Lower lobe of right lung (tissue), 2 donors: ENCODE measurements at places on chromosomes 5 and 9. TPM values are rescaled to one million over a fixed set of nuclear protein-coding genes. Genes with fewer than 3 reads are reported as not detected.

DNA sequence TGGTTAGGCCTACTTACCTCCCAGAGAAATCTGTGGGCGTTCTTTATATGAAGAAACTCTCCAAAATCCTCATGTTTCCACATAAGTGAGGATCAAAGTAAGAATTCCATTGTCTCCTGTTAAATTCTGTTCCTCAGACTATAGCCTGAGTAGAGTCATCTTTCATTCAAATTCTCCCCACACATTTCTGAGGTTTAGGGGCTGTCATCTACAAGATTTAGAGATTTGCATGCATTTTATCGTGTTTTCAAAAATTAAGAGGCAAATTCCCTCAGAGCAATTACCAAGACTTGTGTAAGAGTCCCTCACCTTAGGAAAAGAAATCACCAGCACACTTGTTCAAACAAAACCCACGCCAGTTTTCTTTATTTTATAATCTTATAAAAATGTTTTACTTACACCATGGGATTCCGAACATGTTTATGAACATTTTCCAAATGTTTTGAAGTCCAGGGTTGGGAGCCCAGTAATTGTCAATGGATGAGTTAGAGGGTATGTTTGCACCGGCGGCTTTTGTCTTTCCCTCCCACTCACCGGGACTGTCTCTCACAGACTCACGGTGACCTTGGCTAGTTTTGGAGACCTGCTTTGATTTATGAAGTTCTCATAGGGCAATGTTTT is 367.6 kb downstream of the ENC1 start:
- no peak for DNase-seq

DNA sequence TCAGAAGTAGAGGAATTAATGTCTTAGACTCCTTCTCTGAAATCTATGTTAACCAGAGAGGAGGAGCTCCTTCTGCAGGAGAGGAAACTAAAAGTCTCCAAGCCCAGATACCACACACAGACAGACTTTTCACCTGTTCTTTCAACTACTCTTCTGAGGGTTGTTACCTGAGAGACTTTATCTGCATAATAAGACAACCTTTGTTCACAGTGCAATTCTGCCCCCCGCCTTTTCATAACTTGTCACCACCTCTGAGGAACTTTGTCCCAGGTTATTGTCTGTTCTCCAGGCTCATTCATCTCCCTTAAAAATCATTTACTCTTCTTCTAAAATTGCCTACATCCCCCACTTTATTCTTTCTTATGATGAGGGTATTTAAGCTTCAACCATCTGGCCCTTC is 9.4 kb upstream of the GALNT10 start:
- DNase-seq: no peak

DNA sequence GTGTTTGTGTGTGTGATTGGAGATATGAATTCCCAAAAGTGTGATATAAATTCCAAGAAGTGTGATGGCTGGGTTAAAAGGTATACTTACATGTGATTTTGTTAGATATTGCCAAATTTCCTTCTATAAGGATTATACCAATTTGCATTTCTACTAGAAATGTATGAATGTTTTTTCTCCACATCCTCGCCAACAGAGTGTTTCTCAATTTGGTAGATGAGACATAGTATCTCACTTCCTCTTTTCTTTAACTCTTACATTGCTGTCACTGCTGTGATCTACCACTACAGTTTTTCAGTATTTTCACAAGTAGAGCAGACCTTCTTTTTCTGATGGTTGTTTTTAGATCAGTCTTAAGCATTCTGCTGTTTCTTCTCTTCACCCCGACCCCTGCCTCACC is 111.3 kb downstream of the FER start:
- no peak for DNase-seq

The GABRA1 gene
- not detected for total RNA-seq

- DNase-seq: no peak
Observed at GRCh38 chr9:133342069-133342406, 5.9 kb downstream of the MED22 start.

DNA sequence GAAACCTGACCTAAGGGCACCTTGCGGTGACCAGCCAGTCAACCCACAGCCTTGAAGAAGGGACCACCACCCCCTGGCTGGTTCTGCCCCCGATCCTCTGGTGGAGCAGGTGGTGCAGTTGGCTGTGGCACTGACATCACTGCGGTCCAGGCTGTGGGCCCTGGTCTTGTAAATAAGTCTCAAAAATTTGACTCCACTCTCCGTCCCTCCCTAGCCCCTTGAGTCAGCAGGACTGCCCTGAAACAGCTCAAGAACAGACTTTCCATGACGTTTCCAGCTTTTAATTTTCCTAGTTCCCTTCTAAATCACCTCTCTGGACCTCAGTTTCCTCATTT is 134.8 kb upstream of the BOD1 start:
- no peak for DNase-seq

The TRIP13 gene
- total RNA-seq: 1.0 TPM

The TAF11L5 gene
- not detected for total RNA-seq

The TMEM171 gene
- total RNA-seq: not detected

The SPINK5 gene
- 2.1 TPM for total RNA-seq

- DNase-seq: peak; percentile 55
Observed at GRCh38 chr9:135602789-135603481, 36.4 kb downstream of the GLT6D1 start.

The RASGRF2 gene
- 6.7 TPM for total RNA-seq

- no peak for DNase-seq
Observed at GRCh38 chr5:137051161-137051560, 448.0 kb downstream of the SPOCK1 start.

DNA sequence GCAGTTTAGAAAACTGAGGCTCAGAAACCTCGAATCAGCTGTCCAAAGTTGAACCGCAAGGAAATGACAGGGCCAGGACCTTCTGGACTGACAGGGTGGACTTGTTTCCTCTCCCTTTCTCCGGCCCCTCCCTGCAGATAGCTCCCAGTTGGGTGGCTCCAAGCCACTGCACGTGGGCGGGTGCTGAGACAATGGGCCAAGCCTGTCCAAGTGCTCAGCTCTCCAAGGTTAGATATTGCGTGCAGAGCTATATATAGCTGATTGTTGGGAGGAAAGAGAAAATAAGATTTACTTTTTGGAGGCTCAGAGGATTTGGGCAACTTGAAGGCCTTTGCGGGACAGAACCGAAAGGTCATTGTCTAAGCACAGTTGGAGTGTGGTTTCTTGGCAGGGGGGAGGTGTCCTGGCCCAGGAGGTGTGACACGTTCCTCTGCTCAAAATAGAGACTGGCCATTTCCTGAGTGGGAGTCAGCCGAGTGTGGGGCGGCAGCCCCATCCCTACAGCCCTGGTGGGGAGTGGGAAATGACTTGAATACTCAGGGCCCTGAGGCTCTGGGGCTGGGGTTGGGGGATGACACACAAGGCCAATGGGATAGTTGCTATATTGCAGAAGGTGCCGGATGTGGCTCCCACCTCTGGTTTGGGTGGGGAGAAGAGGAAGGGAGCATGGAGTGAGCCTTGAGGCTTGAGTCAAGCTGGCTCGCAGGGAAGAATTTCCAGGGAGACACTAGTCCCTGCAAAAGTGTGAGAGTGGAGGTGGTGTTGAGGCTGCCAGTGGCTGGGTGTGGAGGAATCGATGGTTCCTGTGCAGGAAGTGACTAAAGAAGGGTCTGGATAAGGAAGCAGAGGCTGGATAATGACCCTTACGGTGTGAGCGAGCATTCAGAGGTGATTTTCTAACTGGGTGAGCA is 44.4 kb upstream of the SMAD5 start:
- DNase-seq: peak; percentile 65

GRCh38 chr9:90107726-90108655 is 503.2 kb downstream of the GADD45G start:
- DNase-seq: no peak

The SHOC1 gene
- 0.15 TPM for total RNA-seq

GRCh38 chr9:16817514-16817913 is 53.0 kb downstream of the BNC2 start:
- DNase-seq: no peak

DNA sequence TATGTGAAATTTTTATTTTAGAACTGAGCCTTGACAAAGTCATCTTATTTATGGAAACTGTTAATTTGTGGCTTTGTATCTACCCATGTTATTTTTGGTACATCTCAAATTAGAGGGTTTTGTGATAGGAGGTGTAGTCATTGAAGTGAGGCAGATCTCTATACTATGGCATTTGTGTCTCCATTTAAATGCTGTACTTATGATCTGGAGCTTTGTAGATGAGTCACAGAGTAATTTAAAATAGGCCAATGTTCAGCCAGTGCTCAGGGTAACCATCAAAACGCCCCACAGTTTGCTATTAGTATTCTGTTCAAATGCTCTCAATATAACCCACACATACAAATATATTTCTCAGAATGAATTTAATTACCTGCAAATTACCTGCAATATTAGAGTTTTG is 351.5 kb upstream of the KLF9 start:
- no peak for DNase-seq

The BSPRY gene
- 8.4 TPM for total RNA-seq

The CDHR2 gene
- total RNA-seq: 0.62 TPM

The CXCL14 gene
- 42.4 TPM for total RNA-seq
